Amniotic stem cell (primary cell): ENCODE measurements at places on chromosomes 3 and 15.

GRCh38 chr3:13195374-13195773, 122.1 kb upstream of the IQSEC1 start:
- no peak for DNase-seq

GRCh38 chr3:37456270-37456708, 281.9 kb upstream of the LRRFIP2 start:
- no peak for DNase-seq

DNA sequence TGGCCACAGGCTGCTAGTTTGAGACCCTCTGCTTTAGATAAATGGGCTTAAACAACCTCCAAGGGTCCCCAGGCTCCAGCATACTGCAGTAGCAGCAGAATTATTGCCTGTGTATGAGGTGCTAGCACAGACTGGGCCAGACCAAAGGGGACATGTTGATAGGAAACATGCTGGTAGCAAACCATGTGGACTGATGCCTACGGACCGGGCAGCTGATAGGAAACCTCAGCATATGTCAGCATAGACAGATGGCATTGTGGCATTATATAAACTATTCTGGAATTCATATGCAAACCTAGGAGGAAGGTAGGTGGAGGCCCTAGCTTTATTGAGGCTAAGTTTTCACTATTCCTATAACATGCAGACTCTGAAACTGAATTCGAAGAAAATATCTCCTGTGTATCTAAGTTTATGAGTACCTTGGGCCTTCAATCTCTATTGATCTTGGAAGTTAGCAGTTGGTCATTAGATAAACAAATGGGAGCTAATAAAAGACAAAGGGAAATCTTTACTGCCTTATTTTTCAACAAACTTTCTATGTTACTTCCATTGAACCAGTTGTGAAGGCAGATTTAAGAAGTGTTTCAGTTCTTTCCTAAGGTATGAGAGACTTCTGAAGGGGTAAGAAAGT, 1.7 kb upstream of the HGD start:
- no peak for DNase-seq

- DNase-seq = no peak
Observed at GRCh38 chr15:57562196-57562769, 29.4 kb upstream of the MYZAP start.

DNA sequence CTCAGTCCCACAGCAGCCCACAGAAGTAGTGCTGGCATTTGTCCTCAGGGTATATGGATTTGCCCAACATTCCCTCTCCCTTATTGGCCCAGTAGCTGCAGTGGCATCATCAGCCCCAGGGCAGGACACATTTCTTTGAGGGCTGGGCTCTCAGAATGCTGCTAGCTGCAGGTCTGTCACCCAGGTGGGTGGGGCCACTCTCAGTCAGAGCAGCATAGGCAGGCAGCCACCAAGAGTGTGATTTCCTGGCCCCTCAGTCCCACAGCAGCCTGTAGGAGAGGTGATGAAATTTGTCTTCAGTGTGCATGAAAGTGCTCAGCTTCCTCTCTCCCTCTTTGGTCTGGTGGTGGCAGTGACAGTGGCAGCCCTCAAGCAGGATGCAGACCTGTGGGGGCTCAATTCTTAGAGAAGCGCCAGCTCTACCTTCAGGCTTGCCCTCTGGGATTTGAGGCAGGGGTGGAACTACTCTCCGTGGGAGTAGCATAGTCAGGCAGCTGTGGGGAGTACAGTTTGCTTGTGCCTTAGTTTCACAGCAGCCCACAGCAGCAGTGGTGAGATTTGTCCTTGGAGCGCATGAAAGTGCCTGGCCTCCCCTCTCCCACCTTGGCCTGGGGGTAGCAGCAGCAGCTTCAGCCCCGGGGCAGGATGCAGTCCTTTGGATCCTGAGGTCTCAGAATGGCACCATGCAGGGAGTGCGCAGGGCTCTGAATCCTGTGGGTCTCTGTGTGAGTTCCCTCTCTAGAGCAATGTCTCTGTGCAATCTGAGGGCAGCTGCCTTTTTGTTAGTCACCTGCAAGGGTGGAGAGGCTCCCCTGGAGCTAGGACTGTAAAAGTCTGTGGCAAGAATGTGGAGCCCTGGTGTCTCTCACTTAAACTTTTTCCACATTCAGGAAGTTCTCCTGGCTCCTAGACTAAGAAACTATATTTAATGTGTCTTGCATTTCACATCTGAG, 1229.1 kb downstream of the ROBO2 start:
- no peak for DNase-seq

DNA sequence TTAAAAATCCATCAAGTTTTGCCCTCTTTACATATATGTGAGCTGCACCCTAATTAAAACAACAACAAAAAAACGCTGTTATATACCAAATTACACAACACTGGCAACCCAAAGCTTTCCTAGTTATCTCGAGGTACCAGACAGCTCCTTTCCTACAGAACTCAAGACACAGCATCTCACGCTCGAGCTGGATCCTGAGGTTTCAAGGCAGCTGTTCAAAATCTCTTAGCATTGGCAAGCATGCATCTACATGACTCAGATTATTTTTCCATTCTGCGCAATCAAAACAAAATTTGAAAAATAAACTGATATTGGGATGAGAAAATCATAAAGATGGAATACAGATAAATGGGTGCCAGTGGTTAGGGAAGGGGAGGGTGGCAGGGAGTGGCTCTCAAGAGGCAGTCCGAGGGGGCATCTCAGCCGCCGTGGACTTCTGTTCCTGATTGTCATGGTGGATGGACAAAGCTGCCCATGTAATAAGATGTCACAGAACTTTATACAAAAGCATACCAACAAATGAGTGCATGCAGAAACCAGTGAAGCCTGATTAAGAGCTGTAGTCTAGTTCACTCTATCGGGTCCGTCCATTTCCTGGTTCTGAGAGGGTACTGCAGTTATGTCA, 91.5 kb downstream of the ADAMTS17 start:
- no peak for DNase-seq

DNA sequence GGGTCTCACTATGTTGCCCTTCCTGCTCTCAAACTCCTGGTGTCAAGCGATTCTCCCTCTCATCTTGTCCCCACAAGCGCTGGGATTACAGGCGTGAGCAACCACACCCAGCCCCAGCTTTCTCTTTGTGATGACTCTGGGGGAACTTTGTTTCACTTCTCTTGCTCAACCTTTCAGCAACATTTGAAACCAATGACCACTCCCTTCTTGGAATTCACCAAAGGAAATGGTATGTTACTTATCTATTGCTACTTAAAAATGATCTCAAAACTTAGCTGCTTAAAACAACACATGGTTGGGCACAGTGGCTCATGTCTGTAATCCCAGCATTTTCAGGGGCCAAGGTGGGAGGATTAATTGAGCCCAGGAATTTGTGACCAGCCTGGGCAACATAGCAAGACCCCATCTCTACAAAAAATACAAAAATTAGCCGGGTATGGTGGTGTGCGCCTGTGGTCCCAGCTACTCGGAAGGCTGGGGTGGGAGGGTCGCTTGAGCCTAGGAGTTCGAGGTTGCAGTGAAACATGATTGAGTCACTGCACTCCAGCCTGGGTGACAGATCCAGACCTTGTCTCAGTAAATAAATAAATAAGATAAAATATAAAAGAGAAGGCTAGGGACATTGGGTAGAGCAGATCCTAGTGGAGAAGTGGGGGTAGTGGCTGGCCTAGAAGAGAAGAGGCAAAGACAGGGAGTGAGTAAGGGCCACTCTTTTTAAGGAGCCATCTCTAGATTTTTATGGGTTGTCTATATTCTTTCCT, 10.3 kb upstream of the COPG1 start:
- DNase-seq = no peak

DNA sequence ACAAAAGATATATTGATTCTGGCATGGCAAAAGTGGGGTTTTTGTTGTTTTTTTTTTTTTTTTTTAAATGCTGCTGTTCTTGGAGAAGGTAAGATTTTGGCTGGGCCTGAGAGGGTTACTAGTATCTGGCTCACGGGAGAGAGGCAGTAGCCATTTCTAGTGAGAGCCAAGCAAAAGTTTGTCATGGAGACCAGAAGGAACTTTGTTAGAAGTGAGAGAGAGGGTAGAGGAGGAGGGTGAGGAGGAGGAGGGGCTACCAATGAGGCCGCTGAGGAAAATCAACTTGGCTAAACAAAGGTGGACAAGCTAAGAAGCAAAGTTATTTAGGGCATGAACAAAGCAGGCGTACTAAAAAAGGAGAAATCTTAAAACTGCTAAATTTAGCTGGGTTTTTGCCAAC, 48.9 kb upstream of the STRIT1 start:
- no peak for DNase-seq

DNA sequence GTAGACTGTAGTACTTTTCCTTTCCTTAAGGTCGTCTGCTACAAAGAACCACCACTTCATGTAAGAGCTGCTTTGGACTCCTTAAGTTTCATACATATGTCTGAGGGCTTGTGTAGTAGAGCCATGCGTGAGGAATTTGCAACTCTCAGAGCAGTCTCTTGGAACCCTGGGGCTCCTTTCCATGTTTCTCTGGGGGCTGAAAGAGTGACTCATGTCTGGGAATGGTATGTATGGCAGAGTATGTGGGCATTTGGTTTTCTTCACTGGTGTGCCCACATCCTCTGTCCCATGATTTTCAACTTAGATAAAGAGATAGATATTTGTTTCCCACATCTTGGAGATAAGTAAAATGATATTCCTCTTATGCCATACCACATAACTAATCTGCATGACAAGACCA, 20.6 kb upstream of the RBM5 start:
- DNase-seq = no peak

DNA sequence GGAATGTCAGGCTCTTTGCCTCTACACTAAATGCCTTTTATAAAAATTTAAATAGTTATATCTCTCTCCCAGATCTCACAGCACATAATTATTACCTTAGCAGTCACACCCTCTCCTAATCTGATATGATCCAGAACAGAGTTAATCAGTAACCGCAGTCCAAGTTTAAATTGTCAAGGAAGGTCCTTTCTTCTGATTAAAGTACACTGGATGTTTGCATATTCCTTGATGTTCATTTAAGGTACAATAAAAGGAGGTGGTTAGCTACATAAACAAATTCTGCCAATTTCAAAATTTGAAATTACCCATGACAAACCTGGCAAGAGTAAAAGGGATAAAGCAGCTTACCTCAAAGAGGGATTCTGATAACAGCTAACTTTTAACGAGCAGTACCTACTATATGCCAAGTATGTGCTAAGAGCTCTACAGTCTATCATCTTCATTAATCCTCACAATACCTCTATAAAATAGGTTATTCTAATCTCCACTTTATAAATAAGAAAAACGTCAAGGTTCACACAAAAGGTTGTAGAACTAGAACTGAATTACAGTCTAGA, 4.3 kb downstream of the GOLIM4 start:
- DNase-seq = no peak

- DNase-seq = no peak
Observed at GRCh38 chr3:57157545-57157944, 7.6 kb downstream of the IL17RD start.

- DNase-seq = no peak
Observed at GRCh38 chr3:152192050-152192449, 76.7 kb upstream of the MBNL1 start.

DNA sequence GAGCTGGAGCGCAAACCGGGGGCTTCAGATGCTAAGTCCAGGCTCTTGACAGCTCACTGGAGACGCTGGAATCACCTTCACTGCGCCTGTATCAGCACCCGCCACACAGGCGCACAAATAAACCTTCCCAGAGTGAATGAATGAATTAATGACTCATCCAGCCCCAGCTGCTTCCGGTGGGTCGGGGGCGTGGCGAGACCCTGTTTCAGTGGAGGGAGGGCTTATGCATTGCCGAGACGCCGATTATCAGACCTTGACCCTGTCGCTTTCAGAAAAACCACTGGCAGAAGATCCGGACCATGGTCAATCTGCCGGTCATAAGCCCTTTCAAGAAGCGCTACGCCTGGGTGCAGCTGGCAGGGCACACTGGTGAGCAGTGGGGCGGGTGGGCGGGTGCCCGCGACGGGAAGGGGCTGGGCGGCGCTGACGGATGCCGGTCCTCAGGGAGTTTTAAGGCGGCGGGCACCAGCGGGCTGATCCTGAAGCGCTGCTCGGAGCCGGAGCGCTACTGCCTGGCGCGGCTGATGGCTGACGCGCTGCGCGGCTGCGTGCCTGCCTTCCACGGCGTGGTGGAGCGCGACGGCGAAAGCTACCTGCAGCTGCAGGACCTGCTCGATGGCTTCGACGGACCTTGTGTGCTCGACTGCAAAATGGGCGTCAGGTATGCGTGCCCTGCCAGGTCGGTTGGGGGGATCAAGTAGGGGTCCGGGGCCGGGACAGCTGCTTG, 7.7 kb downstream of the ITPKA start:
- DNase-seq = no peak

DNA sequence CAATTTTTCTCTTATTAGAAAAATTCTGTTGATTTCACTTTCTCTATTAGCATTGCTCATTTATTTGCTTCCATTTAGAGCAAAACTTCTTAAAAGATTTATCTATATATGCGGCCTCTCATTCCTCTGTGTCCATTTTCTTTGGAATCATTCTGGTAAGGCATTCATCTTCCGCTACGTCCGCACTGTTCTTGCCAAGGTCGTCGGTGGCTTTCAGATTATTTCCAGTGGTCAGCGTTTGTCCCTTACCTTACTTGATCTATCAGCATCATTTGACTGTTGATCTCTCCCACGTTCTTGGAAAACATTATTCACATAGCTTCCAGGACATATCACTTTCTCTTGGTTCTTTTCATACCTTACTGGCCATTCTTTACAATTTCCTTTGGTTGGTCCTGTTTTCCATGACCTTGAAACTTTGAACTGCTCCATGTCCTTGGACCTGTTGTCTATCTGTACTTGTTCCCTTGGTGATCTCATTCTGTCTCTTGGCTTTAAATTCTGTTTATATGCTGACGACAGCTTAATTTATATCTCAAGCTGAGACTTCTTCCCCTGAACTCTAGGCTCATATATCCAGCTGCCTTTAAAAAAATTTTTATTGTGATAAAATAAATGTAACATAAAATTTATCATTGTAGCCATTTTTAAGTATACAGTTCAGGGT, 54.5 kb downstream of the SLMAP start:
- no peak for DNase-seq

DNA sequence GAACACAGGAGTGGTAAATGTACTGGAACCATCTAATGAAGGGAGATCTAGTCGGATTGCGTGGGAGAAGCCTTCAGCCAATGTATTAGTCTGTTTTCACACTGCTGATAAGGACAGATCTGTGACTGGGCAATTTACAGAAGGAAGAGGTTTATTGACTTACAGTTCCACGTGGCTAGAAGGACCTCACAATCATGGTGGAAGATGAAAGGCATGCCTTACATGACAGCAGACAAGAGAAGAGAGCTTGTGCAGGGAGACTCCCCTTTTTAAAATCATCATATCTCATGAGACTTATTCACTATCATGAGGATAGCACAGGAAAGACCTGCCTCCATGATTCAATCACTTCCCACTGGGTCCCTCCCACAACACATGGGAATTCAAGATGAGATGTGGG, 17.0 kb downstream of the HRG start:
- DNase-seq = no peak

GRCh38 chr15:52361975-52362494, 66.4 kb upstream of the MYO5C start:
- no peak for DNase-seq

GRCh38 chr3:44886561-44886960, 12.2 kb downstream of the TGM4 start:
- DNase-seq = no peak

- DNase-seq = no peak
Observed at GRCh38 chr3:186217820-186218164, 108.9 kb upstream of the ETV5 start.
